ENCODE measurements at places on chromosomes 4 and X. TPM values are rescaled to one million over a fixed set of nuclear protein-coding genes. Genes with fewer than 3 reads are reported as not detected.

DNA sequence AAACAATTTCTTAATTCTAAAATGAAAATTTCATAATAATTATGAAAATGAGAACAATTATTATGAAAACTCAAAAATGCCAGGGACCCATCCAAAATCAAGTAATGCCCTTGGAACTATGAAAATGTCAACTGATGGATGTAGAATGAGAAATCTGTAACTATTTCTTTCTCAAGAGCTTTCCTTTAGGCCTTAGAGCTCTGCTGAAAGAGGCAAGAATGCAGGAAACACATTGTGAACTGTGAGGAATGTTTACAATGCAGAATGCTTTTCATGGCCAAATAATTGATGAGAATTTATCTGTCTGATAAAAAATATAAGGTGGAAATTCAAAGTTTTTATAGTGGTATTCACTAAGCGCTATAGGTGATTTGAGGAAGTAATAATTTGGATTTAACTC is 207.1 kb upstream of the PCDH18 start:
- no peak for DNase-seq

Gene PNMA3
- 9.8 TPM for total RNA-seq

Gene LIMCH1
- total RNA-seq = 15.1 TPM

DNA sequence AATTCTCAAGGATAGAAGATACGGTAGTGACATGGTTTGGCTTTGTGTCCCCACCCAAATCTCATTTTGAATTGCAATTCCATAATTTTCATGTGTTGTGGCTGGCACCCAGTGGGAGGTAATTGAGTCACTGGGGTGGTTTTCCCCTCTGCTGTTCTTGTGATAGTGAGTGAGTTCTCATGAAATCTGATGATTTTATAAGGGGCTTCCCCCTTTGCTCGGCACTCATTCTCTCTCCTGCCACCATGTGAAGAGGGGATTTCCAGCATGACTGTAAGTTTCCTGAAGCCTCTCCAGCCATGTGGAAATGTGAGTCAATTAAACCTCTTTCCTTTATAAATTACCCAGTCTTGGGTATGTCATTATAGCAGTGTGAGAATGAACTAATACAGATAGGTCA is 8.5 kb upstream of the SPANXN4 start:
- no peak for DNase-seq

Gene CNGA1
- total RNA-seq = not detected

DNA sequence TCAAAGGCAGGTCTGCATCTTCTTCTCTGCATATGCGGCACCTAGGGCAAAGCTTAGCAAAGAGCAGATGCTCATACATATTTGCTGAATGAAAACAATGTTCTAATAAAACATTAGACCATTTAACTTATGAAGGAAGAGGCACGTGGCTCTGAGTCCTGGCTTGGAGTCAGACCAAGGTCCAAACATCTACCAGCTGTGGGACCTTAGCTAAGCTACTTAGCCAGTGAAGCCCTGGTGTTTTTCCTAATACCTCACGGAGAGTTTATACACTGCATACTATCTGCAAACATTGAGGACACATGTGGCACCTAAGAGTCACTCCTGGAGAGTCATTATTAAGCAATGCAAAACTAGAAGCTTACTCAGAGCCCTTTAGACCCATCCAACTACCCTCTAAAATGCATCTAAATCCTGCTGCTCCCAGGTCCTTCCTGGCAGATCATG is 9.0 kb downstream of the PDGFC start:
- no peak for DNase-seq

- DNase-seq = no peak
Measured at GRCh38 chr4:143357161-143357845, 20.6 kb downstream of the GAB1 start.

DNA sequence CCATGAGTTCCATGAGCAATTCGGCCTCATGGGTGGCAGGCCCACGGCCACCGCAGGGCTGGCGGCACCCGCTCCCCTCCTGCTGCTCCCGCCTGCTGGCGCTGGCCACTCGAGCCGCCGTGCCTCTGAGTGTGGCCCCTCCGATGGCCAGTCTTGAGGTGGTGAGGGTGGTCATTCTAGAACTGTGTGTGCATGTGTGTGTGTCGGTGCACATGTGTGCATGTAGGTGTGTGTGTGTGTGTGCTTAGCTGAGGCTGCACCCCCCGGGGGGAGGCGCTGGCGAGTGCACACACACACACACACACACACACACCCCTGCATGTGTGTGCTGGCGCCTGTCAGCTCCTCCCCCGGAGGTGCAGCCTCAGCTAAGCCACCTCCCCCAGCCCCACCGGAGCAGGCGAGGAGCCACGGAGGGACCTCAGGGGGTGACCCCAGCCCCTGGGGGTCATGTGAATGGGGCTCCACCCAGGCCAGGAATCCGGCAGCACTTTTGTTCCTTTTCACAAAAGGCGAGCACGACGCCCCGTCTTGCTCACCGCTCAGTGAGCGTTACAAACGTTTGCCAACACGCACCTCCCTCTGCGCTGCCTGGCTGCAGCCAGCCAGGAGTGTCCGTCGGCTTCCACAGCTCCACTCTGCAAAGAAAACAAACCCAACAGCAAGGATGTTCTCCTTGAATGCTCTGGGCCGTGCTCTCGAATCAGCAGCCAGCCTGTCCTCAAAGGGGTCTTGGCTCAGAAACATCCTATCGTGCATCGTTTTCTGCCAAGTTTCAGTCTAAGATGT is 29.9 kb downstream of the FGFRL1 start:
- DNase-seq = no peak

DNA sequence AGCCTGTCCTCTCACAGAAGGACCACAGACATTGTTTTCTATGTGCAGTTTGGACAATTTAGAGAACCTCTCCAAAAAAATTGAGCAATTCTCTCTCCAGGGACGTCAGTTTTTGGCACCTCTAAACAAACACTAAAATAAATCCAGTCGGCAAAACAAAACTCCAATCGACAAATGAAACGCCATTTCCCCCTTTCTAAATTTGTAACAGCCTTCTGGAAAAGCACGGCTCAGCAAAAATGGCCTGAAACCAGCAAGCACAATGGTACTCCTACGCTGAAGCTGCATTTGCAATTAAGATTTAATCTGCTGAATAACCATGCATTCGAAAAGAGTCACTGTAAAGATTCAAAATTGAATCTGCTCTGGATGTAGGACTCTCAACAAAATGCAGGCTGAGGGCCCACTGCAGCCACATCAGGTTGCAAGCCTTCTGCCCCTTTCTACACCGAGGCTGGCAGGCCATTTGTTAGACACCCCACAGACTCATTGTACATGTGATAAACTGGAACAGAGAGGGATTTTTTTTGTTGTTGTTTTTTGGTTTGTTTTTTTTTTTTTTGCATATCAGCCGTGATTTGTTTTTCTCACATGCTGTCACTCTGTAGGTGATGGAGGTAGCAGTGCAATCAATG is 79.9 kb upstream of the MAP3K15 start:
- no peak for DNase-seq

- no peak for DNase-seq
Measured at GRCh38 chr4:136634121-136634520, 898.2 kb downstream of the PCDH18 start.

Gene RPL34
- 1,293 TPM for total RNA-seq

- DNase-seq = no peak
Measured at GRCh38 chr4:69576251-69576877, 63.1 kb downstream of the UGT2A2 start.

GRCh38 chrX:67692246-67692645 is 148.4 kb downstream of the AR start:
- no peak for DNase-seq

- DNase-seq = no peak
Measured at GRCh38 chrX:110914281-110914680, 118.7 kb upstream of the CHRDL1 start.

Gene USP17L28
- not detected for total RNA-seq

Gene GLRB
- 8.4 TPM for total RNA-seq

GRCh38 chr4:123113155-123113554 is 190.8 kb upstream of the NUDT6 start:
- DNase-seq = no peak

DNA sequence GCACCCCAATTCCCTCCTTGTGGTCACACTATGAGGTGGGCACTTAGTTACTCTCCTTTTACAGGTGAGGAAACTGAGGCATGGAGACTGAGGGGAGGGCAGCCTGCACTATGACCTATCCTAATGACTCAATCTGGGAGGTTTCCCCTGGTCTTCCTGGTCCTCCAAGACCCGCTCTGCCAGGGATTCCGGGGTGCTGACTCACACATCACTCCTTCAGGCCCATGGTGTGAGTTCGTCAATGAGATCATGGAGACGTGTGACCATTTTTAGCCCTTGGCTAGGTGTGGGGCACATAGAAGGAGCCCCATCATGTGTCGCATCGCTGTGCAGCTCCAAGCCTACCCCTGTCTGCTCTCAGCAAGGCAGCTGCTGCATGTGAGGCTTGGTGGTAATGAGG is 32.4 kb upstream of the BCOR start:
- no peak for DNase-seq

DNA sequence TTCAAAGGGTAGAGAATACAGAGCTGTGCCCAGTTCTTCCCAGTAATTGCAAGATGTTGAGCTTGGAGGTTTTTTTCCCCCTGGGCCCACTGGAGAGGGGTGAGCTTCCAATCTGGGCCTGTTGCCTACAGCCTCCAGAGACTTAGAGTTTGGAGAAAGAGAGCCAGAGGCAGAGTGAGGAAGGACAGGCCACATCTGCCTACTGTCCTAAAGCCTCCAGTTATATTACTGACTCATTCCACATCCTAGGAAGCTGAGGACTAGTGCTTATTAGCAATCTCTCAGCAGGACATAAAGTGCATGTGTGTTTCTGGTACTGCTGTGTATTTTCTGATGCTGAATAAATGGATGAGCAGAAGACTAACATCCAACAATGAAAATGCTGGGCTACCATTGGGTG is 181.0 kb upstream of the MAMLD1 start:
- DNase-seq = no peak

DNA sequence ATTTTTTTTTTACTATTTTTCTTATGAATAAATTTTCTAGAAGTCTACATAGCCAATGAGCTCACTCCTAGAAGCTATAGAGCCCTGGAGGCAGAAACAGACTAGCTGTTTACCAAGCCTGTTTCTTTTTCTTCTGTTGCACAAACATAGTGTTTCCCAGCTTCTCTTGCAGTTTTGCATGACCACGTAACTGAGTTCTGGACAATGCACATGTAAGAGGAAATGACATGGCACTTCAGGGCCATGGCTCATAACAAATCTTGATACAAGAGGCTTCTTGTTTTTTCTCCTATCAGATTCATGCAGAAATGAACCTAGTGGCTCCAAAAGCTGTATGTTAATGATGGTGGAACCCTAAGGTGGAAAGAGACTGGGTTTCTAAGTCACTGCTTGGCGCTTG is 127.4 kb downstream of the ZNF330 start:
- DNase-seq = no peak

All from neural crest cell (in vitro differentiated cells).